ENCODE measurements at places on chromosomes 5 and 9.

DNA sequence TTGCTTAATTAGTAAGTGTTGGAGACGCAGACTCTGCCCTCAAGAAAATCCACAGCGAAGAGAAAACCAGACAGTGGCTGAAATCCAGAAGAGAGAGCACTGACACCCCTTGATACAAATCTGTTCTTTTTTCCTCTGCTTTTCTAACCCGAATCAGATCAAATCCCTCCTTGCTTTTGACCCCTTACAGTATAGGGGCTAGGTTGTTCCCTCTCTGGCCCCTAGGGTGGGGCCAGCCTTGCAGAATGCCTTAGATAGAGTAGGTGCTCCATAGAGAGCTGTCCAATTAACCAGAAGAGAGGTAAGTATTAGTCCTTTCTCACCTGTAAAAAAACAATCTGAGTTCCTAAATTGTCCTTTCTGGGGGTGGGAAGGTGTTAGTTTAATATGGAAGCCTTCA is 10.1 kb downstream of the C1QTNF2 start:
- DNase-seq: no peak

DNA sequence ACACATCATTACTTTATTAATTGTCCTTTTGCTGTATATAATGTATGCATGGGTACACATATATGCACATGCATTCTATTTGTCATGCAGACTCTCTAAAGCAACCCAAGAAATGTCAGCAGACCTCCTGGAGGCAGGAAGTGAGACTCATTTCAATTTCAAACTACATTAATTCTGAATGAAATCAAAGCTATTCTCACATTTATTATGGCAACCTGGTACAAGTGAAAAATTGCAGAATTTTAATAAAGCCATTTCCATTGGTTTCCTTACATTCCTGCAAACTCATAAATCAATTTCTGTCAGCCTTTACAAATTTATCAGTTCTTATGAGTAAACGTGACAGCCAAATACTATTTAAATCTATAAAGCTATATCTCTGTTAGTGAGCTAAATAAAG is 430.4 kb upstream of the NUDT12 start:
- no peak for DNase-seq

GRCh38 chr9:116717150-116717549 is 30.0 kb downstream of the TRIM32 start:
- no peak for DNase-seq

GRCh38 chr9:37740128-37740527 is 13.5 kb upstream of the TRMT10B start:
- no peak for DNase-seq
